ENCODE measurements at places on chromosomes 13 and 19.

DNA sequence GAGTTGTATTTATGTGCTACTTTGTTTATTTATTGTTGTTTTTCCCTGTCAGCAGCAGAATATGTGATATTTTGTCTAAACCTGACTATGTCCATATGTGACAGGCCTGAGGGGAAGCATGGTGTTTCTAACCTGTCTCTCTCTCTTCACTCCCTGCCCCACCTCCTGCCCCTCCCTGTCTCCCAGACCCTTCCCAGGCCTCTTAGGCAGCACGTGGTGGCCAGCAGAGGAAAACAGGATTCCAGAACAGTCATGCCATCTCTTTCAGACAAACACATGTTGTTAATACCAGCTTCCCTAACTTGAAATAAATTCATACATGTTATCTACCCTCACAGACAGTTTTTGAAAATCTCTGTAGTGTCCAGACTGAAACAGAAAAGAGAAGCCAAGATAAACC lies 31.0 kb upstream of the ATP11A start:
- no peak for DNase-seq

GRCh38 chr19:46159418-46160232 lies 11.6 kb downstream of the IGFL2 start:
- DNase-seq: no peak

- DNase-seq: no peak
These were observed 132.5 kb downstream of the NALCN start for GRCh38 chr13:101283782-101284181.

- DNase-seq: no peak
These were observed 143.4 kb downstream of the SHISA2 start for GRCh38 chr13:25908366-25908765.

DNA sequence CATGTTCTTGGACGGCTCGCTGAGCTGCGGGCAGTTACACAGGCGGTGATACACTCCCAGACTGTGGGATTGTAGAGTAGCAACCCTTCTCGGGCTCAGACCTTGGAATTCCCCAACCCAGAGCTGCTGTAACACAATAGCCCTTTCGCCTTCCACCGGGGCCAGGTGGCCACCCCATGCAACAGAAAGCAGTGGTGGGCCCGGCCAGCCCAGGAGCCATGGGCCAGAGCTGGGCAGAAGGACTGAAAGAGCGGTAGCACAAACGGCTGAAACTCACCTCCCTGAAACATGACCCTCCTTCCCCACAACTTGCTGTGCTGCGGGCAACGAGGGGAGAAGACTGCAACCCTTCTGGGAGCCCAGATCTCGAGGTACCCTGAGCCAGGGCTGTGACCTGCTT lies 429.0 kb downstream of the SLITRK1 start:
- DNase-seq: no peak

- DNase-seq: no peak
These were observed 52.9 kb upstream of the GPR12 start for GRCh38 chr13:26813321-26813979.

GRCh38 chr19:58010507-58010906 lies 7.9 kb upstream of the ZNF606 start:
- no peak for DNase-seq

DNA sequence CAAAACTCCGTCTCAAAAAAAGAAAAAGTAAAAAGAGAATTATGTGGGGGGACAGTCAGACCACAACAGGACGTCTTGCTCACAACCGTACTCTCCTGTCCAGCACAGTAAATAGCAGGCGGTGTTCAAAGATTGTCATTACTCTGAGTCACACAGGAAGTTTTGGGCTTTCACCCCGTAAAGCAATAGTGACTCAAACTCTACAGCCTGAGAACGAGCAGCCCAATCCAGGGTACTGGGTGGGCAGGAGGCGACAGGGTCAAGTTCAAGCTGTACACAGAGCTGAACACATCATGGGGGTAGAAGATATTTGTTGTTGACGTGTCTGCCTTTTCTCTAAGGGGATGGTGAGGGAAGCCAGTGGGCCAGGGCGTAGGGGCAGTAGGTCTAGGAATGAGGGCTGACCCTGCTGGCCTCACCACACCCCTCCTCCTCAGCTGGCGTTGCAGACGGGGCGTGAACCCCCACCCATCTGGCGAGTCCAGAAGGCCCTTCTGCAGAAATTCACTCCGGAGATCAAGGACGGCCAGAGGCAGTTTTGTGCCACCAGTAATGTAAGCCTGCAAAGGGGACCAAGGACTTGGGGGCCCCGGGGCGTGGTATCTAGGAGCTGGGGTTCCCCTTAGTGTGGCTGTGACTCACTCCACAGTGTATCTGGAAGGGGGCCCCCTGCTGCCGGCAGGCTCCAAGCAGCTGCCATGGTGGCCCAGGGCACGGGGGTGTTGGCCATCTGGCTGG lies 23.3 kb downstream of the PRR12 start:
- DNase-seq: no peak

DNA sequence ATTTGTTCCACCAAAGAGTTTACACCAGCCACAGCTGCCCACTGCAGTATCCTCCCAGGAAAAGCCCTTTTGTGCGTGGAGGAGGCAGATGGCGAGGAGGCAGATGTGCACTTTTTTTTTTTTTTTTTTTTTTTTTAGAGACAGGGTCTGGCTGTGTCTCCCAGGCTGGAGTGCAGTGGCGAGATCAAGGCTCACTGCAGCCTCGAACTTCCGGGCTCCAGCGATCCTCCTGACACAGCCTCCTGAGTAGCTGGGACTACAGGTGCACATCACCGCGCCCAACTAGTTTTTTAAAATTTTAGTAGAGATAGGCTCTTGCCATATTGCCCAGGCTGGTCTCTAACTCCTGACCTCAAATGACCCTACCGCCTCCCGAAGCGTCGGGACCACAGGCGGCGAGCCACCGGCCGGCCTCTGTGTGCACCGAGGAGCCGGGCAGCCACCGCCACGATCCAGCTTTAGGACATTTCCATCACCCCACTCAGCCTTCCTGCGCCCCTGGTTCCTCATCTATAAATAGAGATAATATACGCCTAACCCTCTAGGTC lies 563 bp upstream of the PDCD5 start:
- no peak for DNase-seq

DNA sequence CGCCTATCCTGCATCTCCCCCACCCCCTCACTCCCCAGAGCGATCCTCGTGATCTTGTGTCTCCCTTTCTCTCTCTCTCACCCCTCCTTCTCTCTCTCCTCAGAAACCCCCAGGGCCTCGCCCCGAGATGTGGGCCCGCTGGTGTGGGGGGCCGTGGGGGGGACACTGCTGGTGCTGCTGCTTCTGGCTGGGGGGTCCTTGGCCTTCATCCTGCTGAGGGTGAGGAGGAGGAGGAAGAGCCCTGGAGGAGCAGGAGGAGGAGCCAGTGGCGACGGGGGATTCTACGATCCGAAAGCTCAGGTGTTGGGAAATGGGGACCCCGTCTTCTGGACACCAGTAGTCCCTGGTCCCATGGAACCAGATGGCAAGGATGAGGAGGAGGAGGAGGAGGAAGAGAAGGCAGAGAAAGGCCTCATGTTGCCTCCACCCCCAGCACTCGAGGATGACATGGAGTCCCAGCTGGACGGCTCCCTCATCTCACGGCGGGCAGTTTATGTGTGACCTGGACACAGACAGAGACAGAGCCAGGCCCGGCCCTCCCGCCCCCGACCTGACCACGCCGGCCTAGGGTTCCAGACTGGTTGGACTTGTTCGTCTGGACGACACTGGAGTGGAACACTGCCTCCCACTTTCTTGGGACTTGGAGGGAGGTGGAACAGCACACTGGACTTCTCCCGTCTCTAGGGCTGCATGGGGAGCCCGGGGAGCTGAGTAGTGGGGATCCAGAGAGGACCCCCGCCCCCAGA lies 12.8 kb upstream of the TOMM40 start:
- no peak for DNase-seq

- no peak for DNase-seq
These were observed 7.4 kb upstream of the CNFN start for GRCh38 chr19:42397263-42398166.

- no peak for DNase-seq
These were observed 276.5 kb downstream of the GPC6 start for GRCh38 chr13:93502987-93503615.

All from cortex of kidney (tissue), 1 donor.